Mesothelial cell of epicardium (in vitro differentiated cells): ENCODE measurements at places on chromosomes 12 and 14. TPM values are rescaled to one million over a fixed set of nuclear protein-coding genes. Genes with fewer than 3 reads are reported as not detected.

LBHD2 gene
- total RNA-seq = not detected in 3 replicates

CATSPERB gene
- total RNA-seq = 0.56 to 1.0 TPM (median 0.61 TPM) in 3 replicates

P2RX2 gene
- 7.3 to 8.7 TPM (median 8.6 TPM) in 3 replicates for total RNA-seq

ZC3H10 gene
- total RNA-seq = 7.8 to 9.2 TPM (median 8.0 TPM) in 3 replicates

POLE2 gene
- total RNA-seq = 8.3 to 9.3 TPM (median 8.5 TPM) in 3 replicates

CABP1 gene
- 0.43 to 1.1 TPM (median 0.55 TPM) in 3 replicates for total RNA-seq

KCNK10 gene
- not detected in 3 replicates for total RNA-seq

GDF3 gene
- not detected in 3 replicates for total RNA-seq

BICDL1 gene
- 38.8 to 41.5 TPM (median 40.1 TPM) in 3 replicates for total RNA-seq

GAS2L3 gene
- 13.7 to 17.5 TPM (median 16.5 TPM) in 3 replicates for total RNA-seq

LRIG3 gene
- 16.2 to 22.3 TPM (median 20.3 TPM) in 3 replicates for total RNA-seq

RNASE3 gene
- total RNA-seq = not detected in 3 replicates

DLK1 gene
- total RNA-seq = 958 to 1,165 TPM (median 1,080 TPM) in 3 replicates

LMO3 gene
- total RNA-seq = 0.53 to 0.69 TPM (median 0.61 TPM) in 3 replicates

KRT73 gene
- not detected in 3 replicates for total RNA-seq

APOLD1 gene
- total RNA-seq = 3.0 to 5.1 TPM (median 3.9 TPM) in 3 replicates

NXPH4 gene
- 3.3 to 3.8 TPM (median 3.6 TPM) in 3 replicates for total RNA-seq

ETFBKMT gene
- total RNA-seq = 1.6 to 2.6 TPM (median 1.8 TPM) in 3 replicates

- no peak for DNase-seq
Observed at GRCh38 chr14:62251237-62251636, 489.0 kb downstream of the SNAPC1 start.

GRCh38 chr12:15995801-15996200, 84.7 kb downstream of the DERA start:
- no peak for DNase-seq

DNA sequence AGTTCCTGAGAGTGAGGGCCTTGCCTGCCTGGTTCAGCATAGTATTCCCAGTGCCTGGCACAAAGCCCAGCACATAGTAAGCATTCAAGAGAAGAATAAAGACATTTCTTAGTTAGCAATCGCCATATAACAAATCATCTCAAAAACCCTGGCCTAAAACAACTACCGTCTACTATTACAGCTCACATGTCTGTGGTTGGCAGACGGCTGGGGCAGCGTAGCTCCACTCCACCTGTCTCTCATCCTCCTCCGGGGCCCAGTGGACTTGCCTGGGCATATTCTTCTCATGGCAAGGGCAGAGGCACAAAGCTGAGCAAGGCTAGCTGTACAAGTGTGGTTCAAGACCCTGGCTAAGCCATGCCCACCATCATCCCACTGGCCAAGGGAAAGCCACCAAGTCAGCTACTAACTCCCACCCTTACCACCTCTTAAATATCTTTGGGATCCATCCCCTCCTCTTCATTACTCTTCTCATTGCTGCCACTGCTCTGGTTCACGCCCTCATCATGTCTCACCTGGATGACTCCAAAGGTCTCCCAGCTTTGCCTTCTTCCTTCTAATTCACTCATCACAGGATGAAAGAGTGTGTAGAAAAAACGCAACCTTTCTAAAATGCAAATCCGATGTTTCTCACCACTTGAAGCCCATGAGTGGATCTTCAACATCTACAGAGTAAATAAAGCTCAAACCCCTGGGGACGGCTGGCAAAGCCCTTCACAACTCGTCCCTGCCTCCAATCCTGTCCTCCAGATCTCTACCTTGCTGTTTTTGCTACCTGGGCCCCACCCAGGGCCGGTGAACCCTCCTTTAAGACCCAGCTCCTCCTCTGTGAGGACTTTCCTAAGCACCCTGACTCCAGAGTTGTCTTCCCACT, 10.4 kb downstream of the TMEM229B start:
- DNase-seq = no peak

GRCh38 chr12:122949816-122950675, 16.2 kb downstream of the ABCB9 start:
- no peak for DNase-seq

- no peak for DNase-seq
Observed at GRCh38 chr14:95257521-95257920, 62.2 kb downstream of the CLMN start.

GRCh38 chr14:68401317-68401716, 391.6 kb downstream of the ZFP36L1 start:
- no peak for DNase-seq

DNA sequence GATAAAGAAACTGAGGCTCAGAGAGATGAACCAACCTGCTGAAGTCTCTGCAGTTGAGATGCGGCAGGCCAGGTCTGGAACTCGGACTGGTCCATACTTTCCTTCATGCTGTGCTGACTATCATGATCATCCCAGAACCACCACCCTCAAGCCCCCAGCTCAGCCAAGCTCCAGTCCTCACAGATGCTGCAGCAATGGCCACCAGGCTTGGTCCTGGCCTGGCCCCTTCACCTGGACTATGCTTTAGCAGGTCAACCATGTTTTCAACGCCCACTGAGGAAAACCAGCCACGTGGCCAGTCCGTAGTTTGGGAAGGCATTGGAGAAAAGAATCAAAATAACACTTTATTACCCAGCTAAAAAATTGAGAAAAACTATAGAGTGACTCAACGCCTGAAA, 1.4 kb downstream of the GPR68 start:
- no peak for DNase-seq

DNA sequence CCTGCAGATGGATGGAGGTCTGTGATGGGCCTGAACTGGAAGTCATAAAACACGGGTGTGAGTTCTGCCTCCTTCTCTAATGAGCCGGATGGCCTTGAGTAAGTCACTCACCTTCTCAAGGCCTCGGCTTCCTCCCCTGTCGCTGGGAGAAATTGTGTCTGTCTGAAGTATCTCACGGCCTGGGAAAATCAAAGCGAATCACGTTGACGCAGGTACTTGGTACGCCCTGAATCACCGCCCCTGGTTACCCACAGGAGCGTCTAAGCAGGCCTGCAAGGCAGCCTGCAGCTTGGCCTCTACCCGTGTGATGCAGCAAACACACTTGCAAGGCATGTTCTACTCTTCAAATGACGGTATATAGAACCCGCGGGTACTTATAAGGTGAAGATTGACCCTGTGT, 28.1 kb upstream of the CD9 start:
- no peak for DNase-seq

DNA sequence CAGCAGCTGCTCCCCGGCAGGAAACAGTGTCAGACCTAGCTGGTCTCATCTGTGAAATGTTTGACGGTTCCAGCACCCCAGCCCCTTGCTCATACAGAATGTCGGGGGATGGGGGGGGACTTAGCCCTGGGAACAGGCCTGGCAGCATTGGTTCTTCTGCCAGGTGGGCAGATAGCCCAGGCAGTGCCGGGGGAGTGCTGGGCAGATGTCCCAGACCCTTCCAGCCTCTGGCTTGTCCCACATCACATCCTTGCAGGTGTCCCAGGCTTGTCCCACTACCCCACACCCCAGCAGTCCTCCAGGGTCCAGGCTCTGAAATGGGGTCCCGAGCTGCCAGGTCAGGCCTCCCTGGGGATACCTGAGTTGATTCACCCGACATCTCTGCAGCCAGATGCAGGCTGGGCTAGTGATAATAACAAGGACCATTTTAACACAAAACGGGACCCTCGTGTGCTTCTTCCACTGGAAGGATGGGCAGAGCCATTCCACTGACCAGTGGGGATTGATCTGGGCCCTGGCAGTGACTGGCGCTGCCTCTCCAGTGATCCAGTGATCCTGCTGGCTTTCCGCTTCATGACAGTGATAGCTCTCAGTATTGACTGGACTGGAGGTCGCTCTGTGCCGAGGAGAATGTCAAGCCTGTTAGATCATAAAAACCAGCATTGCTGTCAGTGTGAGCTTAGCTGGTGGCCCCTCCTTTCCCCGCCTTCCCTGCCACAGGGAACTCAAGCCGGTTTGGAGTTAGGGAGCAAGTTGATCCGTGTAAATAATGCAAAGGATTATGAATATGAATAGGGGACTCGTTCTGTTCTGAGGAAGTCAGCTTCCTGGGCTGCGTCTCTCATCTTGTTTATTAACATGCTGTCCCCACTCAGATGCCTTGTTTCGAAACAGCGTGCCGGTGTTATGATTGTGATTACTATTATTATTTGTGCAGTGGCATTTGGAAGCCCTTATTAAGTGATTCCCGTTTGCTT, 180.6 kb downstream of the AACS start:
- no peak for DNase-seq

DNA sequence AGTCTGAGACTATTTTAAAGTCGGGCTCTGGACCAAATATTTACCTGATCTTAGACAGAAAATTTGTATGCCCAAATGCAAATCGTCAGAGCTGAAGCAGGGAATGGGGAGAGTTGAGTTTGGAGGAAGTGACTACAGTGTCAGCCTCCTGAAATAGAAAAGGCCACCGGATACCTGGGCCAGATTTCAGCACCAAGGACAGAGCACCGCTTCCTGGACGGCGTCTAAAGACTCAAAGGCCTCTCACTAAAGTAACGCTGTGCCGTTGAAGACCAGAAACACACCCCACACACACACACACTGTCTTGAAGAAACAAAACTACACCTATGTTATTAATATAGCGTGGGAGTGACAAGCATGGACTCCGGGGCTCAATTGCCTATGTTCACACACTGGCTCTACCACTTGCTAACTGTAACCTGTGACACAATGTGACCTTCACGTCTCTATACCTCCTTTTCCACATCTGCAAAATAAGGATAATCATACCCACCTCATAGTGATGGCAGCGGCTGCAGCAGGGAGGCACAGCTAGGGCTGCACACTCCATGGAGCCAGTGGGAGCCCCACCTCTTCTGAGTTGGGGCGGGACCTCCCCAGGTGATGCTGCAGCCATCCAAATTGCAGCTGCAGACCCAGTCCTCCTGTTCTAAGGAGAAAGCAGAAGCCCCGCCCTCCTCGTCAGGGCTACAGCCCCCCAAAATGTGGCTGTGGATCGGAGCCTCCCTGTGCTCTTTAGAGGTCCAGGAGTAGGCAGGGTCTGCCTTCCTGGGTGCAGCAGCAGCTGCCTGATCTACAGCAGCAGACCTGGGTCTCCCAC, 35.6 kb downstream of the KRT76 start:
- DNase-seq = peak; percentile 67

- no peak for DNase-seq
Observed at GRCh38 chr12:84969226-84969625, 56.6 kb upstream of the SLC6A15 start.
